ENCODE measurements at places on chromosomes 6 and 20.

DNA sequence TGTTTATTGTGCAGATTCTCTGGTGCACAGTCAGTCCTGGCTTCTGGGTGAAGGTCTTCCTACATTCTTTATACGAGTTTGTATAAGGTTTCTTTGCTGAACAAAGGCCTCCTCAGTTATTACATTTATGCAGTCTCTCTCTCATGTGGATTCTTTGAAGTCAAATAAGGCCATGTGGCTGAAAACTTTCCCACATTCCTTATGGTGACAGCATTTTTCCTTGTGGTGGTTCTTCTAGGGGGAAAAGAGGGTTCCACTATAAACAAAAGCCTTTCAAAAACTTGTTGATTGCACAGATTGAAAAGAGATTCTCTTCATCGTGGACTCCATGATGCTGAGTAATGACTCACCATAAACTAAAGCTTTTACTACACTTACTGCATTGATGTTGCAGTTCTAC, 19.2 kb downstream of the ZSCAN12 start:
- DNase-seq = no peak

- no peak for DNase-seq
Measured at GRCh38 chr20:7775072-7775471, 165.2 kb downstream of the HAO1 start.

- peak; percentile 48 for DNase-seq
Measured at GRCh38 chr20:51500311-51500710, 42.2 kb downstream of the NFATC2 start.

GRCh38 chr6:158608221-158608620, 36.3 kb downstream of the DYNLT1 start:
- no peak for DNase-seq

- DNase-seq = no peak
Measured at GRCh38 chr6:111685526-111685925, 79.8 kb upstream of the TRAF3IP2 start.

DNA sequence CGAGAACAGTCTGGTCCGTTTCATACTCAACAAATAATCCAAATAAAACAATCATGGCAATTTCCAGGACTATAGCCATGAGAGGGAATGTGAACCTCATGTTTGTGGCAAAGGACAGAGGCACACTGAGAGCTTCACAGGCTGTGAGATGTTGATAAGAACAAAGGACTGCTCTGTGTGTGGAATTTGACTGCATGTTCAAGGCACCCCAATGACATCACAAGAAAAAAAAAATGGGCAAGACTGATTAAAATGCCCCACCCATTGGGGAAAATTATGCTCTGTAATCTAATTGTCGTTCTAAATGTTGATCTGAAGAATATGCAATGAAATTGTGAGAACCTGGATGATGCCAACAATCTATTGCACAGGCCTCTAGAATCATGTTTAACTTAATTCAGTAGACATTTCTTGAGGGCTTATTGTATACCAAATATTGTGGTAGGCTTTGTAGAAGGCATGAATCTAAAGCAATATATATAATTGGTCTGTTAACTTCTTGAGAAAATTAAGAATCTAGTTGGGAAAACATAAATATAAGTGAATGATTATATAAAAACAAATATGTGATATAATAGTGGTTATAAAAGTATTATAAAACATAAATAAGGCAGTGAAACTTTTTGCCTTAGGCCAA, at the start of gene RHAG:
Gene RHAG (minus strand): TSS at position 127 of the 637 bp plus-strand sequence. CDS start 27 bp downstream, at position 100.
- DNase-seq = no peak

DNA sequence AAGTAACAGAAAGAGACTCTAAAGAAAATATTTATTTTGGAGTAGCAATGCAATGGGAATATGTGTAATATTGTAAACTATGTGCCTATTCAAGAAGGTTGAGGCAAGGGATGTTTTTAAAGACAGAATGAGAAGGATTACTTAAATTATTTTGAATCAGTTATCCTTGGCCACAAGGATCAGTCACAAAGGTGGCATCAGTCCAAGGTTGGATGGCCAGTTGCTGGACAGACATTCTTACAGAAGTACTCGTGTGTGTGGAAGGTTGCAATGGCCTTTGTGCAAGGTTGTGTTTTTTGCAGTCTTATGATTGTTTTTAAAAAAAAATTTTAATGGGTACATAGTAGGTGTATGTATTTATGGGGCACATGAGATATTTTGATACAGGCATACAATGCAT, 2.0 kb downstream of the QRSL1 start:
- no peak for DNase-seq

DNA sequence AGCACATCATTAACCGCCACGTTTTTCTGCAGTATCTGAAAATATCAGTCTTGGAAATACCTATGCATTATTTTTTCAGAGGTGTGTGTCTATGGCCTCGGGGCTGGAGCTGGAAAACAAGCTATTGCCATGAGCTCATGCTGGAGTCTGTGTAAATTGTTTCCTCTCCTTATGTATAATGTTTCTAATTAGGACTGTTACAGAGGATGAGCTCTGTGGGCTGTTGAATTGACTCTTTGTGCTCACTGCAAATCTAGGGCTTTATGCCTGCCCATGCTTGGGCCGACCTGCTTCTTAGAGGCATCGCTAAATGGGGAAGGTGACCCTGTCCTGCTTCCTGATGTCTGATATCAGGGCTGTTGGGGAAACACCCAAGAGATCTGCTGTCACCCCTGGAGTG, 80.8 kb upstream of the SLC22A16 start:
- no peak for DNase-seq

- no peak for DNase-seq
Measured at GRCh38 chr6:159094444-159095252, 49.9 kb upstream of the TAGAP start.

DNA sequence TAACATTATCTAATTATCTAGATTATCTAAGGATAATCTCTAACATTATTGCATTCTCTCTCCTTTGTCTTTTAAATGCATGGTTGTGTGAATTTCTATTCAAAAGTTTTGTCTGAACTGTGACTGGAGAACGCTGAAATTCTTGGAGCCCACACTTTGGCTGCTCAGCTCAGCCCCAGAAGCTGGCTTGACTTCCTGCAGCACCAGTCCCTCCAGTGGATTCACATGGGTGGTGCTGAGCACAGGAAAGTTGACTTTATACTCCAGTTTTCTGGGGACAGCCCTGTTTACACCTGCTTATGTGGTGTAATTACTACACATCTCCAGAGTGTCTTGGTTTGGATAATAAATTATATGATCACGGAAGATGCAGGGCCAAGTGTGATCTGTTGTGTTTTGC, 255.1 kb upstream of the NOX3 start:
- no peak for DNase-seq

- no peak for DNase-seq
Measured at GRCh38 chr6:18632670-18633410, 245.7 kb downstream of the RNF144B start.

GRCh38 chr20:36162272-36162966, 7.9 kb downstream of the EPB41L1 start:
- DNase-seq = no peak

- no peak for DNase-seq
Measured at GRCh38 chr6:106799031-106799894, 169.9 kb downstream of the QRSL1 start.

GRCh38 chr20:62029949-62030348, 35.7 kb downstream of the TAF4 start:
- no peak for DNase-seq

DNA sequence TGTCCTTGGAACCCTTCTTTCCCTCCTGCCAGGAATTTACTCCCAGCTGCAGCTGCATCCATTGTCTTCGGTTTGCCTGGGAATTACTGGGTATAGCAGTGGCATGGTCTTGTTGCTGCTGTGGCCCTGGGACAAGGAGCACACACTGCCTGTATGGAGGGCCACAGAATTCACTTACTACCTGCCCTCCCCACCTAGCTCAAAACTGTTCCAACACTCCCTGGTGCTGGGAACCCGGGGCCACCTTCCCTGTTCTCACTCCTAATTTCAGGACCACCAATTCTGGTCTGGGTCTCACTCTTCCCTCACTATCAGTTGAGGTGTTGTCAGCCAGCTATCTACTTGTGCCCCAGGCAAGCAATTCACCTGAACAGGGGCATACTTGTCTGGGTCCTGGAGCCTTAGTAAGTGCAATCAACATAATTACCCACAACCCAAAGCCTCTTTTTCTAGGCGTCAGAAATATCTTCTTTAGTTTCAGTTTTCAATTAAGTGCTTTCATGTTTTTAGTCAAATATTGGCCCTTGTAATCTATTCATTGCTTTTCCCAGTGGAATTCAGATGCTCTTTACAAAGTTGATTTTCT, 47.2 kb downstream of the METTL24 start:
- no peak for DNase-seq

- DNase-seq = no peak
Measured at GRCh38 chr6:164273491-164273890, 859.0 kb downstream of the QKI start.

Measured in stimulated activated CD8-positive, alpha-beta memory T cell treated with anti-CD3 and anti-CD28 coated beads, Interleukin-7, amount 100 ng/mL, for 48 hours (primary cell).